Stimulated activated CD4-positive, alpha-beta T cell treated with anti-CD3 and anti-CD28 coated beads, Interleukin-12 subunit alpha, Interleukin-12 subunit beta, amount 100 ng/mL, for 4 hours (primary cell): ENCODE measurements at places on chromosomes 1 and 21.

- DNase-seq: peak; percentile 11
Observed at GRCh38 chr1:221994274-221994698, 252.4 kb upstream of the DUSP10 start.

GRCh38 chr1:26694638-26695355 is 1.0 kb upstream of the ARID1A start:
- no peak for DNase-seq

DNA sequence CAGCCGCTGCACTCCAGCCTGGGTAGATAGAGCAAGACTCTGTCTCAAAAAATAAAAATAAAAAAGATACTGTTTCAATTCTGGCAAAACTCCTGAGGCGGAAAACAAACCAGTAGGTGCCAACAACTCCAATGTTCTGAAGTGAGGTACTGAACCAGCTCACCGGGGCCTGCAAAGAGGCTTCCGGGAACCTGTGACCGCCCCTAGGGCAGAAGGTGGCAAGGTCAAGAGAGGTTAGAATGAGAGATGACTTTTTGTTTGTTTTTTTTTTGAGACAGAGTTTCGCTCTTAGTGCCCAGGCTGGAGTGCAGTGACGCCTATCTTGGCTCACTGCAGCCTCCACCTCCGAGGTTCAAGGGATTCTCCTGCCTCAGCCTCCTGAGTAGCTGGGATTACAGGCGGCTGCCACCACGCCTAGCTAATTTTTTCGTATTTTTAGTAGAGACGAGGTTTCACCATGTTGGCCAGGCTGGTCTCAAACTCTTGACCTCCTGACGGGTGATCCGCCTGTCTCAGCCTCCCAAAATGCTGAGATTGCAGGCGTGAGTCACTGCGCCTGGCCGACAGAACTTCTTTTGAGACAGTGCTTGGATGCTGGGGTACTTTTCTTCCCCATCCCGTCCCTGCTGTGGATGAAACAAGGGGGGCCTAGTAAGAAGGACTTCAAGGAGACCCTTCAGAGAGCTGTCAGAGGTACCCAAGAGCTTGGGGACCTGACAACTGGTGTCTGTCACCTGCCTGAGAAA is 91.9 kb upstream of the SLC25A33 start:
- no peak for DNase-seq

DNA sequence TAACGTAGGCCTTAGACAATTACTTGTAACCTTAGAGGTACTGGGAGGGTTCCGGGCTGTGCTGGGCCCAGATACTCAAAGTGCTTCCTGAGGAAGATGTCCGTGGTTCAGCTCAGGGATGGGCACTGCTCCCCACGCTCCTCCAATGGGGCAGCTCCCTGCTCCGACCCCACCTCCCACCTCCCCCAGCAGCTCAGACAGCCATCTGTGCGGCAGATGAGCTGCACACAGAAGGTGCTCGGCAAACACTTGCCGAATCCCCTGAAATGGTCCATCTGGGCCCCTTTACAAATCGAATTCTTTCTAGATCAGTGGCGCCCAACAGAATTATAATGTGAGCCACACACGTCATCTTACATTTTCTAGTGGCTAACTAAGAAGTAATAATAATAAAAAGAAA is 242.4 kb upstream of the RAB4A start:
- no peak for DNase-seq

DNA sequence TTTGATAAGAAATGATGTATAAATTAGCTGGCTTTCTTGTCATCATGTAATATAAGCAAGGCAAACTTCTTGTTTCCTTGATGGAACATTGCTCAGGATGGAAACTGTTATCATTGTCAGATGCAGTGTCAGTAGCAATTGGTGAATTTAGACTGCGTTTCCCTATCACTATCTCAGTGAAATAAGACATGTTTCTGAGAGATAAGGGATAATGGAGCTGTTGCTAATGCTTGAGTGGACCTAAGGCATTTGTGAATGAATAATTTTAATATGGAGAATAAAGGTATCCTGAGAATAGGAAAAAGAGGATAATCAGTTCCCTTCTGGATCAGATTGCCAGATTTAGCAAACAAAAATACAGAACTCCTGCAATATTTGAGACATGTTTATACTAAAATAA is 160.9 kb downstream of the HLX start:
- DNase-seq: no peak

- no peak for DNase-seq
Observed at GRCh38 chr1:33314416-33314815, 6.5 kb downstream of the A3GALT2 start.

- no peak for DNase-seq
Observed at GRCh38 chr1:225710804-225711203, 57.9 kb upstream of the ENAH start.
